ENCODE measurements at places on chromosomes 3 and 15. TPM values are rescaled to one million over a fixed set of nuclear protein-coding genes. Genes with fewer than 3 reads are reported as not detected.

Gene STRA6
- not detected for polyA plus RNA-seq

Gene DAZL
- polyA plus RNA-seq: not detected

Gene CEMIP
- polyA plus RNA-seq: 0.02 TPM

Gene KBTBD13
- polyA plus RNA-seq: not detected

Gene CAPN7
- polyA plus RNA-seq: 23.4 TPM

Gene CAMK2N2
- not detected for polyA plus RNA-seq

Gene BDH1
- polyA plus RNA-seq: 32.6 TPM

Gene ACAN
- polyA plus RNA-seq: not detected

Gene TIPIN
- polyA plus RNA-seq: 6.1 TPM

Gene ANKRD34C
- polyA plus RNA-seq: not detected

Gene NMB
- polyA plus RNA-seq: 4.2 TPM

Gene SPATA12
- polyA plus RNA-seq: not detected

Gene AKAP13
- 148 TPM for polyA plus RNA-seq

Gene CHL1
- not detected for polyA plus RNA-seq

Gene GALNT15
- polyA plus RNA-seq: not detected

Data from naive thymus-derived CD4-positive, alpha-beta T cell (primary cell).